Stimulated activated CD8-positive, alpha-beta memory T cell treated with anti-CD3 and anti-CD28 coated beads, Interleukin-7, amount 100 ng/mL, for 4 hours (primary cell): ENCODE measurements at places on chromosomes 16 and 17.
A peak's percentile ranks its signal among the peaks of the same experiment; 100 is the strongest.

DNA sequence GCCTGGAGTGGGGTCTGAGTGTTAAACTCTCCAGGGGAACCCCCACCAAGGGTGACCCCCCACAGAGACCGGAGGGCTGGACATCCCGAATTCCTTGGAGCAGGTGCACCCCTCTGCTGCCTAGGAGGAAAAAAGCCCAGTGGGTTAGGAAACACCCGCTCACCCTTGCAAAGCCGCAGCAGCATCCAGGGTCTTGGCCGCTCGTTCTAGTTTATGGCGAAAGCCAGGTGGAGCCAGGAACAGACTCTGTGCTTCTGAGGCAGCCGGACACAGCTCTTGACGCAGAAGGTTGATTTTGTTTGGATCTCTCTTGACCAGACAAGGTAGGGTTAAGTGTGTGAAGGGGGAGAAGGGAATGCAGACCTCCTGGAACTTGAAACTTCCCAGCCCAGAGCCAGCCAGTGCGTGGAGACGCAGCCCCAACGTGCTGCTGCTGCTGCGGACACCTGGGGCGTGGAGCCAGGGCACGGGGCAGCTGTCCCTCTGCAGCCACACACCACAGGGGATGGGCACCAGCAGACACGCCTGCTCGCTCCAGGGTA, 154.5 kb downstream of the LAT start:
- no peak for DNase-seq

GRCh38 chr17:55576237-55576995, 65.2 kb upstream of the SMIM36 start:
- no peak for DNase-seq

- DNase-seq = peak; percentile 45
Observed at GRCh38 chr17:43694081-43694870, 32.6 kb upstream of the MEOX1 start.

GRCh38 chr16:66920924-66921680, 2.4 kb upstream of the CDH16 start:
- no peak for DNase-seq

DNA sequence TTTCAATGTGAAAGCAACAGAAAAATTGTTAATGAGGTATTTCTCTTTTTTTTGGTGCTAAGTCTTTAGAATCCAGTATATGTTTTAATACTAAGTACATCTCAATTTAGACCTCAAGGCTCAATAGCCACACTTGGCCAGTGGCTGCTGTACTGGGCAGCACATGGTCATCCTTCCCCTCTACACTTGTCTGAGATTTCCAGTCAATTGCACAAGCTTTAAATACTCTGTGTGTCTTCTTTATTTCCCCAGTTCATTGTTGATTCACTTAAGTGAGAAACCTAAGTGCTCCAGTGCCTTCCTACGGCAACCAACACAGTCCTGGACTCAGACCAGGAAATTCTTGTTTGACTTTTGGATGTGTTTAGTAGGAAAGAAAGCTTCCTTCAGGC, 62.2 kb downstream of the TNRC6C start:
- DNase-seq = no peak

- no peak for DNase-seq
Observed at GRCh38 chr17:33521784-33522183, 228.7 kb upstream of the ASIC2 start.

- no peak for DNase-seq
Observed at GRCh38 chr16:84806256-84806889, 13.4 kb upstream of the CRISPLD2 start.

DNA sequence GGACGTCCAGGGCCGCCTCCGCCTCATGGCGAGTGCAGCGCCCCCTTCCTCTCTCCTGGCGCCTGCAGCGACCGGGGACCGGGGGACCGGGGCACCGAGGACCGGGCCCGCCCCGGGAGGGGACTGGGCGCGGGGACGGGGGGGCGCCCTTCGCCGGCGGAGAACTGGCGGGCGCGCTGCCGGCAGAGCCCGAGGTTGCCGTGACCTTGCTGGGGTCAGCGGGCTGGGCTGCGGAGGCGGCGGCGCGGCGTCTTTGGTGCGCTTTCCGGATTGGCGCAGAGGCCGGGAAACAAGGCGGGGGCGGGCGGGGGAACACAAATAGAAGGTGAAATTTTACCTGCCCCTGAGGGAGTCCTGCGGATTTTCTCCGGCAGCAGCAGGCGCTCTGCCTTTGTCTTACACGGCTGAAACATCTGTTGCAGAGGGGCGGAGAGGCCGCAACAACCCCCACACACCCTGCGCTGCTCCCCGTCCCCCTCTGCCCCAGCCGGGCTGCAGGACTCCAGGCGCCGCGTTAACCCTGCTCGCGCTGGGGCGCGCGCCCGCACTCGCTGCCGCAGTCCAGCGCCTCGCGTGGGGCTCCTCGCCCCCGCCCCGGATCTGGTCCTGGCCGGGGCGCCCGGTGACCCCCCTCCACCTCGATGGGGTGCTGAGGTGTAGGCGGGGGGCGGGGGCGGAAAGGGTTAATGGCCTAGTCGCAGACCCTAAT, 53.5 kb downstream of the SREBF1 start:
- DNase-seq = peak; percentile 18

- DNase-seq = no peak
Observed at GRCh38 chr16:50059669-50060068, 6.1 kb upstream of the HEATR3 start.

DNA sequence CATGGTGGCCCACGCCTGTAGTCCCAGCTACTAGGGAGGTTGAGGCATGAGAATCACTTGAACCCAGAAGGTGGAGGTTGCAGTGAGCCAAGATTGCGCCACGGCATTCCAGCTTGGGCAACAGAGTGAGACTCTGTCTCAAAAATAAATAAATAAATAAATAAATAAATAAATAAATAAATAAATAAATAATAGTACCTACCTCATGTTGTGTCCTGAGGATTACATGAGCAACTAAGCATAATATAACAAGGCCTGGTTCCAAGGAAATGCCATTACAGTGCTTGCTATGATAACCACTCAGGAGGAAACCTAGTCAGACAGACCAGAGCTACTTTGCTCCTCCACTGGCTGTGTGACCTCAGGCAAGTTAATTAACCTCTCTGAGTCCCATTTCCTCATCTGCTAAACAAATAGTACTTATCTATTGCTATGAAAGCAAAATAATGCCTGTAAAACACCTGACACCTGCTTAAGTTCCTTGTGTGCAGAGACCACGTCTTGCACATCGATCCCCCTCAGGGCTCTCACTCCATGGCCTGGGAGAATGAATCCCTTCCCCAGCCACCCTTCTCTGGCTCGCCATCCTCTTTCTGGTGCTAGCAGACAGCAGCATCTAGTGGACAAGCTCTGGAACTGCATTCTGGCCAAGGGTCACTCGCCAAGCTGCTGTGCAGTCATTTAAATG, 7.5 kb downstream of the EPOP start:
- peak; percentile 16 for DNase-seq
